Fibroblast of skin of left biceps (primary cell): ENCODE measurements at places on chromosomes 12 and 14.
A peak's percentile ranks its signal among the peaks of the same experiment; 100 is the strongest.

DNA sequence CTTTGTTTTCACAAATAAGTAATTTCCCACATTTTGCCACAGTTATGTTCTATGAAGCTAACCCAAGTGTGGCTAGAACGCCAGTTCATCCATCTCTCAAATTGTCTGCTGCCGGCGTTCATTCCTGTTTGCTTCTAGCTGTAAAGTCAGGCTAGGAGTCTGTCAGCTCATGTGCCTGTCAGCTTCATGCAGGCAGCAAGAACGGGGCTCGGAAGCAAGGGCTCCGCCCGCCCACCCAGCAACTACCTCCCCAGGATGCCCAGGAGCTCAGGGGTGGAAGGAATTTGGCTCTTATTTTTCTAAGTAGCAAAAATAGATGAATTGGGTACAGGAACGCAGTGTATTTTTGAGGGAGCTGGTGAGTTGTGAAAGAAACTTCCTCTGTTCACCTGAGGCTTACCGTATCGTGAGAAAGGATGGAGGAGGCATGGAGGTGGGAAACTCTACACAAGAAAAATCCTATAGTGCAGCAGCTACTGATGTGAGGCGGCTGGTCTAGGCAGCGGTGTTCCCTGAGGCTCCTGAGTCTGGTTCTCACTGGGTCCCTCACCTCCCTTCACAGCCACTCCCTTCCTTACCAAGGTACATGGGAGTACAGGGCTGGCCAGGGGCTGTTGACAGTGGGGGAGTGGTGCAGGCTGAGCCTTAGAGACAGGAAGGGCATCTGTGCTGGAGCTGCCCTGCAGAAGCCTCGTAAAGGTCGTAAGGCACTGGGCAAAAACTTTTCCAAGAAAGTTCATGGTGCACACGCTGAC, 54.5 kb upstream of the AMN start:
- DNase-seq, result no peak

DNA sequence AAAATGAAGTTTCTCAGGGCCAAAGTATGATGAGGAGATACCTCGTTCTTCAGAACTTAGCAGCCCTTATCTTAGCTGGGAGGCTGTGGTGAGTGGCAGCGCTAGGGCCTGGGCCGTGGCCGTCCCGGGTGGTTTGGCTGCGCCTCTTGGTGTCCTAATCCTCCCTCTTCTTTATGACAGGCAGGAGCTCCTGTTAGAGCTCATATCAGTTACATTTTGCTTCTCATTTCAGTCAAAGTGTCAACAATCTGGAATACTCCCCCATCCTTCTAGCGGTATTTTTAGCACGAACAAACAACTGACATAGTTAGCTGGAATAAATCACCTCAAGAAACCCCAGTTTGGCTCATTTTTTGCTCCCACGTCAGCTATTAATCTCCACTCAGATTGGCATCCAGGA, 188.8 kb downstream of the TTC7B start:
- no peak for DNase-seq

- DNase-seq, result peak; percentile 87
Observed at GRCh38 chr14:70856851-70857495, 47.7 kb upstream of the MAP3K9 start.

DNA sequence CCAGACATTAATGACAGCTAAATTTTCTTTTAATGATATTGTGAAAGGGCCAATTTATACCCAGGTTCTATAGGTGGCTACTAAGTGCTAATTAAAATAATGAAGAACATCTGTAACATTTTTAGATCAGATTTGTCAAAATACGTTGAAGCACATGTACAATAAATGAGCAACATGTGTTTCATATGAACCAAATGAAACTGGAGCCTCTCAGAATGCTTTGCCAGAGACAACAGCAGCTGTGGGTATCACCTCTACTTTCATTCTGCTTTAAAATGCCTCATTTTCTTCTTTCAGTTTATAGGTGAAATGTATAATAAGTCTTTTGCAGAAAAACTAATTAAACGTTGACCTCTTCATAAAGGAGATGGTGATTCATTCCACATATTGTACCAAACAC, 26.1 kb upstream of the MYF6 start:
- no peak for DNase-seq

DNA sequence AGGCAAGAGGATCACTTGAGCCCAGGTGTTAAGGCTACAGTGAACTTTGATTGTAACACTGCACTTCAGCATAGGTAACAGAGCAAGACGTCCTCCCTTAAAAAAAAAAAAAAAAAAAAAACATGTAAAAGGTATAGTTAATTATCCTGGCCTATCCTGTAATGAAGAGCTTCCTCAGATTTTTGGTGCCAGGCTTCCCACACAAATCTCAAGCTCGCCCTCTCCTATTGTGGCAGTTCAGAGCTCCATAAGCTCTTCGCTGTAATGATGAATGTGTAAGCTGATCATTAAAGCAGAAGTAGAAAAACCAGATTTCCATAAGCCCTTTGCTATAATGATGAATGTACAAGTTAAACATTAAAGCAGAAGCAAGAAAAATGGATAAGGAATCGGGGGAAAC, 2.0 kb upstream of the SLC39A2 start:
- DNase-seq, result no peak

- DNase-seq, result no peak
Observed at GRCh38 chr14:57389646-57390036, 745 bp upstream of the NAA30 start.

DNA sequence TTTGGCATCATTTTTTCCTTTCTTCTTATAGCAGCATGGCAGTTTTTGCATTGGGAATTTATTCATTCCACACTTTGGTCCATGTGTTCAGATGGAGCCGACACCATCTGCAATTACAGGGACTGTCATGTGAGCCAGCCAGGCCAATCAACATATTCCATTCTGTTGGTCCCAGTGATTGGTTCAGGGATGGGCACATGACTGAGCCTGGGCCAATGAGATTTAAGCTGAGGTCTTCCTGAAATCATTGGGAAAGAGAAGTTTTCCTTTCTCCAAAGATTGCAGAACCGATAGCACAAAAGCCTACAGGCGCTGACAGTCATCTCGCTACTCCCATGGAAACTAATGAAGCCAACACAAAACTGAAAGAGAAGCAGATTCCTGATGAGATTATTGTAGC, 841.5 kb upstream of the TMEM132C start:
- DNase-seq, result no peak

DNA sequence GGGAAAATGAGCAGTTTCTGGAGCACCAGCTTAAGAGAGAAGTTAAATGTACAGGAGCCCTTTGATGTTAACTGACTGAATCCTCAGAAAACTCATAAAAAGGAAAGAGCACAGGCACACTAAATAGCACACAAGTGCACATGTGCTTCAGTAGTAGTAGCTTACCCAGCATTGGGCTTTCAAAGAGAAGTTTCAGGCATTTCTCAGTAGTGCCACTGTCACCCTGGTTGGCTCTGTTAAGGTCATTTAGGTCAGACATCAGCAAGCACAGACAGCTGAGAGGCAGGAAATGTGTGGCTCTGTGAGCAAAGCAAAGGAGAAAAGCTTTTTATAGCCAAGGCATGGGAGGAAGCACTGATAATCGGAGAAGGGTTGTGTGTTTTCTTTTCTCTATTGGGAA, 96.3 kb upstream of the HIF1A start:
- DNase-seq, result no peak

- no peak for DNase-seq
Observed at GRCh38 chr14:25122211-25122610, 72.3 kb upstream of the STXBP6 start.

DNA sequence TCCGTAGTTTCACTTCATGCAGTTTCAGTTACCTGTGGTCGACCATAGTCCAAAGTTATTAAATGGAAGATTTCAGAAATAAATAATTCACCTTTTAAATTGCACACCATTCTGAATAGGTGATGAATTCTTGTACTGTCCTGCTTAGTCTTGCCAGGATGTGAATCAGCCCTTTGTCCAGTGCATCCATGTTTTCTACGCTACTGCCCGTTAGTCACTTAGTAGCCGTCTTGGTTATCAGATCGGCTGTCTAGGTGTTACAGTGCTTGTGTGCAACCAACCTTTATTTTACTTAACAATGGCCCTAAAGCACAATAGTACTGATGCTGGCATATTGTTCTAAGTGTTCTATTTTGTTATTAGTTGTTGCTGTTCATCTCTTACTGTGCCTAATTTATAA, 146.7 kb downstream of the ACSS3 start:
- no peak for DNase-seq

DNA sequence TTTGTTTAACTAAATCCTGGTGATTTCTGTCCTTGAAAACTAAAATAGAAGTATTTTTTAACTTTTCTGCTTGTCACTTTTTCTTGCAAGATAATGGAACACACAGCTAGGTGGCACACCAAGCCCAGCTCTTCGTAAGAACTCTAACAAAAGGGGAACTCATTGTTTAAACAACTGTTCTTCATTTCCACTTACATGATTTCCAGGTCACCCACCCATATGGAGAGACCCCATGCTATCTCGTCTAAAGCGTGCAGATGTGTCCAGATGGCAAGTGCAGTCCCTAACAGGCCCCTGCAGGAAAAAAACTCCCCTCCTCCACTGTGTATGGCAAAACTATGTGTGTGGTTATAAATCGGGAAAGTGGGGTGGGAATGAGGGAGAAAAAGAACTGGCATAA, 43.3 kb upstream of the NT5DC3 start:
- no peak for DNase-seq
